ENCODE measurements at places on chromosomes 1 and 21.

DNA sequence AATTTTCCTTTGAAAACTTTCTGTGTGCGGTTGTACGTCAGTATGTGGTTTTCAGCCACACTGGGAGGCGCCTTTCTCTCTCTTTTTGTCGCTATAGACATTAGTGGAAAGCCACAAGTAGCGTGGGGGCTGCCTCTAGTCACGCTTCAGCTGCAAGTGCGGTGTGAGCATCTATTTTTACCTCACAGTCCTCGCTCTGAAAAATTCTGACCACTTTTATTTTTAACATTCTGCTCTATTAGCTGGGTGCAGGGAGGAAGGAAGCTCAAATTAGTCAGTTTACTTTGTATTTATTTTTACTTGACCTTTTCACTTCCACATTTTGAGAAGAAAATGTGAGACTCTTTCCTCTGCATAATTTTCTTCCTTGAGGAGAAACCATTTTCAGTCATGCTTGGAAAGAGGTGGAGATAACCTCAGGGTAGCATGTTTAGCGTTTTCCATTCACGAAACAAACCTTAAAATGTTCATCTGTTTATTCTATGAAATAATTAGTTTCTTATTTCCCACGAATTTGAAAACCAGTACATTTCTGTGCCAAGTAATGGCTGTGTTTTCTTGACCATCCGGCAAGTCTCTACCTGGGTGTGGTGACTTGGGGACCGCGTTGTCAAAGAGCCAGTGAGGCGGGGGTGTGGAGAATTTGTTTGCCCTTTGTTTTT, 35.6 kb downstream of the ADARB1 start:
- DNase-seq = peak; percentile 64

DNA sequence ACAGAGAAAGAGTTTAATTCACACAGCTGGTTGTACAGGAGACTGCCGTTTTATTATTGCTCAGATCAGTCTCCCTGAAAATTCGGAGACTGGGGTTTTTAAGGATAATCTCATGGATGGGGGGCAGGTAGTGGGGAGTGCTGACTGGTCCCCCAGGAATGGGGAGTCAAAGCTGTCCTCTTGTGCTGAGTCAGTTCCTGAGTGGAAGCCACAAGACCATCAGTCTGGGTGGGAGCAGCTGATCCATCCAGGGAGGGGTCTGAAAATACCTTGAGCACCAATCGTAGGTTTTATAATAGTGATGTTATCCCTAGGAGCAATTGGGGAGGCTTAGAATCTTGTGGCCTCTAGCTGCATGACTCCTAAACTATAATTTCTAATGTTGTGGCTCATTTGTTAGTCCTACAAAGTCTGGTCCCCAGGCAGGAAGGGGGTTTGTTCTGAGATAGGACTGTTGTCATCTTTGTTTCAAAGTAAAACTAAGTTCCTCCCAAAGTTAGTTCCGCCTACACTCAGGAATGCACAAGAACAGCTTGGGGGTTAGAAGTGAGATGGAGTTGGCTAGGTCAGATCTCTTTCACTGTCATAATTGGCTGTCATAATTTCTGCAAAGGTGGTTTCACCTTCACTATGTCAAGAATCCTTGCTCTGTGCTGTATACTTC, 50.3 kb downstream of the TRAF5 start:
- no peak for DNase-seq

- DNase-seq = no peak
Measured at GRCh38 chr1:244802041-244802440, 33.4 kb upstream of the COX20 start.

GRCh38 chr1:57772580-57773195, 348.8 kb upstream of the DAB1 start:
- DNase-seq = no peak

DNA sequence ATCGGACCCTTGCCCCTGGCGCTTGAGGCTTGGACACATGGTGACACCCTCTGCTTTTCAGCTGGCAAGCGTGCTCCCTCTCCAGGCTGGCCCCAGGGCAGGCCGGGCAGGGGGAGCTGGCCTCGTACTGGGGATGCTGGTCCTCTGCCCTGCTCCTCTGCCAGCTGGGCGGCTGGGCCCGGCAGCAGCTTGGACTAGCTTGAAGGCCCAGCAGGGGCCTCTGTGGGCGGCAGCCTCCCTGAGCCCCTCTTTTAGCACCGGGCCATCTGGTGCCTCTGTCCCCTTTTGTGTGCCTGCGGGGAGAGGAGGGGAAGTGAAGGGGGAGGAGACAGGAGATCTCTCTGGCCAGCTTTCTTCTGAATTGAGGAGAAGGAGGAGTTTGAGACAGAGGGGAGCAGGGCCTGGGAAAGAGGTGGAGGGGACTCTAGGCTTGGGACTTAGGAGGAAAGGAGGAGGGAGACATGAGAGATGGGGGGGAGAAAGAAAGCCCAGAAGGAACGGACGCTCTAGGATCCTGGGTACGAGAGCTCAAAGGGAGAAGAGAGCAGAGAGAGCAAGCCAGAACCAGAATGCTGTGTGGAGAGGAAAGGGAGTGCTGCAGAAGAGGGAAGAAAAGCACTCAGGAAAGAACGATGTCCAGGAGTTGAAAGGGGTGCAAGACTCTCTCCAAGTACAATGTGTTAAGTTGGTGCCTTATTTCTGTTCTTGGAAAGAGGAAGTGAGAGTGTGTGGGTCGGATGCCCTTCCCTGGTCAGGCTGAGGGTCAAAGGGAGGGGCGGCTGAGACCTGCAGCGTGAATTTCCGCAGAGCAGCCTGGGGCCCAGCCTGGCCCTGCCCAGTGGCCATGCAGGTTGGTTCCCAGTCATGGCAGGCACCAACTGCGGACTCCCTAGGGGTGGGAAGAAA, 40.3 kb downstream of the IER5 start:
- DNase-seq = no peak

GRCh38 chr21:43782431-43783097, 6.5 kb upstream of the CSTB start:
- no peak for DNase-seq

GRCh38 chr1:109534307-109534858, 5.3 kb upstream of the GPR61 start:
- no peak for DNase-seq

DNA sequence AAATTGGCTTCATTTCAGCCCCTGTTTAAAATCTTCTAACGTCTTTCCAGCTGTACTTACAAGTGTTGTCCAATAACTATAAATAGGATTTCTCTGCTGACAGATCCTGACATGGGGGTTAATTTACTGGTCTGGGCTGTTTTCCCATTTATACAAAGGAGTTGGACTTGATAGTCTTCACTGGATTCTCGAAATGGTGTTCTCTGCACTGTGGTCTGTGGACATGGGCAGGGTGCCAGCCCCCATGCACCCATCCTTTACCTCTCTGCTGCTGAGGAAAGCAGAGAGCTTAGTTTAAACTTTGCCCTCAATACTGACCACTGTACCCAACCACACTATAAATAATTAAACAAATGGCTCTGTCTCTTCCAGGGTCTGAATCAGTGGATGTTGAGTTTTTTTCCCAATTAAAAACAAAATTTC, 5.2 kb downstream of the DIO1 start:
- peak; percentile 89 for DNase-seq

DNA sequence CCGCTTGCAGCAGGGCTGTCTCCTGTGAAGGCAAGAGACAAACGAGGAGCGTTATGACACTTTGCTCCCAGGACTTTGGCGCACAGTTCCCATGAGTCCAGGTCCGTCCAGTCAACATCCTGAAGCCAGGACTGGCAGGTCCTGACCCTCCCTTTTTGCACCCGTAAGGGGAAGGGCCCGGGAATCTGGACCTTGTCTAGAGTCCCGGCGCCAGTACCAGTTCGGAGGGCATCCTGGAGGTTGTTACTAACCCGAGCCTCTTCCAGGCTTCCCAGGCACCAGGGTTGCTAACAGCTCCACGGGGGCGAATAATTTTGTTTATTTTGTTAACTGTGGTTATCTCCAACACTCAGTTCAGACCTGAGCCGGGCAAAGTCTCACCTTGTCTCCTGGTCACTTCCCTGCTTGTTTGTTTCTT, 682 bp upstream of the RWDD3 start:
- no peak for DNase-seq

DNA sequence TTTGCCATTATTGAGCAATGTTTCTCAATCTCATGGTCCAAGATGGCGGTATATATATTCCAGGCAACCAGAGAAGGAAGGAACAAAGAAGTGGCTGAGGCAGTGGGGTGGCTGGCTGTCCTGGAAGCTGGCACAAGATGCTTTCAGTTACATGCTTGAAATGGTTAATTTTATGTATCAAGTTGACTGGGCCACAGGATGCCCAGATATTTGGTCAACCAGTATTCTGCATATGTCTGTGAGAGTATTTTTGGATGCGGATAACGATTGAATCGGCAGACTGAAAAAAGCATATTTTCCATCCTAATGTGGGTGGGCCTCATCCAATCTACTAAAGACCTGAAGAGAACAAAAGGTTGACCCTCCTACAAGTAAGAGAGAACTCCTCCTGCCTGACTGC, 55.2 kb downstream of the MAP3K7CL start:
- DNase-seq = no peak

DNA sequence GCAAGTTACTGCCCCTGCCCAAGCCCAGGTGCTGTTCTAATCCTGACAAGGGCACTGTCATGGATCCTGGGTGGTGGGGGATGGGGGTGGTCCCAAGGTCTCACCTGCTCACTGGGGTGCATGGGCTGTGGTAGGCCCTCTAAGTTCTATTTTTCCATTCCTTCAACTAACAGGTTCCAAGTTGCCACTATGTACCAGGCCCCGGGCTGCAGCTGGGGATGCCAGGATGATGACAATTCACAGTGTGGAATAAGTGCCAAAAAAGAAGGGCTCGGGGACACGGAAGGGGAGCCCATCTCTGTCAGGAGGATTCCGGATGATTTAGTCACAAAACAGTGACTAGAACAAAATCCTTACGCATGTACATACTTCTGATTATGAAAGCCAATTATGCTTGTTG, 76.0 kb downstream of the STUM start:
- DNase-seq = no peak

GRCh38 chr1:96752394-96752793, 30.8 kb downstream of the PTBP2 start:
- no peak for DNase-seq

DNA sequence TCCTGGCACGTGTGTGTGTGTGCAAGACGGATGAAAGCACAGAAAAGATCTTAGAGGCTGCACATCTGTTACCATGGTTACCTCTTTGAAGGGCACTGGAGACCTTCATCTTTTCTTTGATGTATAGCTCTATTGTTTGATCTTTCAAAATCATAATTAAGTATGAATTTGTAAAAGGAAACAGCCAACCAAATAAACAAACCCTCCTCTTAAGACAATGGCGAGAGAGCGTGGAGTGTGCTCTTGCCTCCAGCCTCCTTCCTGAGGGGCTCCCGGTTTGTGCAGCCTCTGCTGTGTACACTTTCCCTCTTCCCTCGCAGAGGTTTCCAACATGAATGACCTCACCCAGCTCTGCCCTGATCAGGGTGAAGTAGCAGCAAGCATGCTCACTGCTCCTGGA, 27.9 kb downstream of the CACNA1S start:
- no peak for DNase-seq

DNA sequence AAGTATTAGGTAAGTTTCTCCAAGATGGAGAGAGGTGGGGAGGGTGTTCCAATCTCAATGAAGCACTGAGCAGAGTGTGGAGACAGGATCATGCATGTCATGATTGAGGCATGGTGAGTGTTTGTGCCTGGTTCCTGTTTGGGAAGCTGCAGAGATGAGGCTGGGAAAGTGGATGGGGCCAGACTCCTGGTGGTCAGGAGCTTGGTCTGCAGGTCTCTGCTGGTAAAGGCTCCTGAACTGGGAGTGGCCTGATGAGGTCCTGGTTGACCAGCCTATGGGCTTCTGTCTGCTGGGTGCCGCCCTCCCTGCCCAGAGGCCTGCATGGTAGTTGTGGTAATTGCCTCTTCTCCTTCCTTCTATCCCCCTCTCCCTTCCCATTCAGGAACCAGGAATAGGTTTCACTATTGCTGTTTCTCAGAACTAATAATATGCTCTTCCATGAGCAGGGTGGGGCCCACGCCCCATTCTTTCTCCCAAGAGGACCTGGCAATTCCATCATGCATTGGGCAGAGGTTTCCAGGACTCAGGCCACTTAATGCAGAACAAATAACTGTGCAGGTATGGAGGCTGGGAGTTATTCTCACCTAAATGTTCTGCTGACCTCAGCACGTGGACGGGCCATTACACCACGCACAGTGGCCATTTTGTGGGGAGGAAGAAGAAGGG, 24.5 kb downstream of the PROK1 start:
- DNase-seq = no peak

- no peak for DNase-seq
Measured at GRCh38 chr1:162722036-162722435, 68.5 kb upstream of the HSD17B7 start.

DNA sequence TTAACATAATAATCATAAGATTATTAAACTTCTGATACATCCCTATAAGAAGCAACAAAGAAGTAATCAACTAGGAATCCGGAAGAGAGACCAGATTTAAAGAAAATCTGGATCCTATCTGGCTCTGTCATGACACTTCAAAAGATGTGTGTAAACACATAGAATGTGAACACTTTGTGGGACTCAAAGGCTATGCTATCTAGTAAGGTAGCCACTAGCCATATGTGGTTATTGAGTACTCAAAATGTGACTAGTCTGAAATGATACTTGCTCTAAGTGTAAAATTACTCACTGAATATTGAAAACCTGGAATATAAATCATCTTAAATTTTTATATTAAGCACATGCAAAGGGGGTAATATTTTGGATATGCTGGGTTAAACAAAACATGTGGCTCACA, 8.7 kb downstream of the FUBP1 start:
- no peak for DNase-seq

GRCh38 chr21:28761674-28762356, 230.9 kb downstream of the LTN1 start:
- no peak for DNase-seq

GRCh38 chr1:24481101-24481500, 21.5 kb upstream of the RCAN3 start:
- DNase-seq = no peak

DNA sequence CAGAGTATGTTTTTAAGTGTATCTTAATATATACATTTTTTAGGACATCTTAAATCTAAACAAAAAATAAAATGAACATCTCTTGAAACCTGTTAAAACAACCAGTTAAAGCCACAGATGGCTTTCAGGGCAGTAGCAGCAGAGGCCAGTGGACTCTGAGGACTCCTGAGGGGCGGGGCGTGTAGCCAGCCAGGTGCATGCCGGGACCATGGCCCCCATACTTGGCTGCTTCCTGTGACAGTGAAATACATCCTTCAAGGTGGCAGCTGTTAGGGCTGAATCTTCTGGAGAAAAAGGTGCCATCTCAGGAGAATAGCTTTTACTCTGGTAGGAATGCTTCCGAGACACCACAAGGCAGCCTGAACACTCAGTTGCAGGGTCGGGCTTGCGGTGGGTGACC, 9.6 kb downstream of the RHOU start:
- DNase-seq = no peak

DNA sequence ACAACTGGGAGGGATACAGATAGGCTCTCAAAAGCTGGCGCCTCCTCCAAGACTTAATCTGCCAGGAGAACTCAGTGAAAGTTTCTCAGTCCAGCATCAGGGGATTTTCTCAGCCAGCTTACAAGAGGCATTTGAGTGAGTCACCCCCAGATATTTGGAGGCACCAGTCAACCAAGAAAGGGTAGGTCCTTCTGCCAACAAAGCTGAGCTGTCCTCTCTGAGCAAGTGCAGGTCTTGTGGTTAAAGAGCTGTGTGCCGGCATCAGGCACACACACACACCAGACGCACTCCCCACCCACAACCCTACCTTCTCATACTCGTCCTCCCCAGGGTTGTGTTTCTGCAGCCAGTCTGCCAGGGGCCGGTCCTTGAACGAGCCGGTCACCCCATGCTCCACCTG, 27.0 kb upstream of the PPP1R15B start:
- peak; percentile 97 for DNase-seq

- DNase-seq = no peak
Measured at GRCh38 chr1:38084113-38084512, 37.5 kb upstream of the POU3F1 start.
